Fibroblast of upper back skin (primary cell): ENCODE measurements at places on chromosomes 12 and 14.
A peak's percentile ranks its signal among the peaks of the same experiment; 100 is the strongest.

- no peak for DNase-seq
Measured at GRCh38 chr12:24396224-24396623, 446.8 kb upstream of the SOX5 start.

- no peak for DNase-seq
Measured at GRCh38 chr12:8946733-8947132, 2.7 kb downstream of the M6PR start.

GRCh38 chr14:53360829-53361228 is 207.7 kb upstream of the DDHD1 start:
- DNase-seq = no peak

DNA sequence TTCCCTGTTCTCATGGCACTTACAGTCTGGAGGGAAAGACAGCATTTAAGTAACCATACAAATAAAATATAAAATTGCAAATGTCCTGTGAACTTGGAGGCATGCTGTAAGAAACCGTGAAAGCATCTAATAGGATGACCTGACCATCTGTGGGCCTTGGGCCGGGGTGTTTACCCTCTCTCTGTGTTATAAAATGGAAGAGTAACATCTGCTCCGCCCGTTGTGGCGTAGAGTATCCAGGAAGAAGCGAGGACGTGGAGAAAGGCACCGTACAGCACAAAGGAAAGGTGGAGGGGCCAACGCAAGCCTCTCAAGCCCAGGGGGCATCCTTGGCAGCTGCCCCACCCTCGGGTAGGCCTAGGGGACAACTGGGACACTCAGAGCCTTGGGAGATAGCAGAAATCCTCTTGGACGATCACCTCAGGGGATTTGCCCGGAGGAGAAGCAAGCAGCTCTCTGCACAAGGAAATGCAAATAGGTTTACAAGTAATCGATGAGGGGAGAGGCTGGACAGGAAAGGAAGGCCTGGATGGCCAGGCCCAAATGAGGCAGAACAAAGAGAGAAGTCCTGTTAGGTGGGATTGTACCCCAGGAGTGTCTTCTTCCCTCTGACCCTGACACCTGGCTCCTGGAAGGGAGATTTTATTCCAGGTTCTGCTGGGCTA is 26.2 kb downstream of the VSX2 start:
- DNase-seq = no peak

- DNase-seq = no peak
Measured at GRCh38 chr12:21330682-21331253, 3.9 kb downstream of the SLCO1A2 start.

DNA sequence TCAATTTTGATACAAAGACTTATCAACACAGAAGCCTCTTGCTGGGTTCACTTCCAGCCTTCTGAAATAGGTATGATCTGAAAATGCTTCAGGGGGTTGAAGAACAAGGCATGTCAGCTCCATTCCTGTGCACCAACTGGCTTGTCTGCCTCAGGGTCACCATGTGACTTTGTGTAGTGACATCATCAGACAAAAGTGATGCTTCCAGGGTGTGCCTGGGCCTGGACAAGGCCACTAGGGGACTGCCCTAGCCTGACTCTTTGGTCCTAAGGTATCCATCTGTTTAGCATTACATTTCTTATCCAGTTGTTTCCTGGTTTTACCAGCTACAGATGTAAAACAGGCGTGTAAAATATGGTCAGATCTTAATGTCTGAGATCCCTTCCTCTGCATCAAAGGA is 155.6 kb downstream of the CAND1 start:
- DNase-seq = no peak

GRCh38 chr14:74429991-74430390 is 4.0 kb upstream of the SYNDIG1L start:
- DNase-seq = no peak

- no peak for DNase-seq
Measured at GRCh38 chr12:32170437-32170998, 63.9 kb downstream of the BICD1 start.

GRCh38 chr12:65963862-65964240 is 139.6 kb downstream of the HMGA2 start:
- DNase-seq = no peak

DNA sequence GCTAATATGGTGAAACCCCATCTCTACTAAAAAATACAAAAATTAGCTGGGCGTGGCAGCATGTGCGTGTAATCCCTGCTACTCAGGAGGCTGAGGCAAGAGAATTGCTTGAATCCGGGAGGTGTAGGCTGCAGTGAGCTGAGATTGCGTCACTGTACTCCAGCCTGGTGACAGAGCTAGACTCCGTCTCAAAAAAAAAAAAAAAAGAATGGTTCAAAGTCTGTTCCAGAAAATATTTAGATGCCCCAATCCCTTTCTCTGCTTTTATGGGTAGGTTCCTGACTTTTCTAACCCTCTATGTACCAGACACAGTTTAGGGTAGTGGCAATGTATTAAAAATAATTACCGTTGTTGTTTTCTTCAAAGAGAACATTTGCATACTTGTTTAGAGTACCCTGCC is 161.4 kb downstream of the STXBP6 start:
- DNase-seq = no peak

DNA sequence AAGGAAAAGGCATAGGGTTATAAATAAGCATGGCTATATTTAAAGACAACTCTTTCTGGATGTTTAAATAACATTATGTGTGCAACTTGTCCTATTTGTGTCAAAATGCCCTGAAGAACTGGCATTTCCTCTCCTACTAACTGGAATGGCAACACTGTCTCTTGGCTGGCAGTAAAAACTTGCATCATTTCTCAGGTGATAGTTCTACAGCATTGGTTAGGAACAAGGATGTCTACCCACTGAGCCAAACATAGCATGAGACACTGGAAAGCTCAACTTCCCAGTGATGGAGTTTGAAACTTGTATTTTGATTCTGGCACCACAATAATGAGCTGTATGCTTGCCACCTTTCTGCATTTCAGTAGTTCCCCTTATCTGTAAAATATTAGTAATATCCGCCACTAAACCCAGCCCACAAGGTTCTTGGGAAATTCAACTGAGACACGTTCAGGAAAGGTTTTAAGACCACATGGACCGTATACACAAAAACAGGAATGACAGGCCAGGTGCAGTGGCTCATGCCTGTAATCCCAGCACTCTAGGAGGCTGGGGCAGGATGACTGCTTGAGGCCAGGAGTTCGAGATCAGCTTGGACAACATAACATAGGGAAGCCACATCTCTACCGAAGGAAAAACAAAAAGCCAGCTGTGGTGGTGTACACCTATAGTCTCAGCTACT is 5.1 kb downstream of the SLC38A2 start:
- DNase-seq = no peak

- no peak for DNase-seq
Measured at GRCh38 chr14:90000935-90001334, 45.2 kb downstream of the TDP1 start.

DNA sequence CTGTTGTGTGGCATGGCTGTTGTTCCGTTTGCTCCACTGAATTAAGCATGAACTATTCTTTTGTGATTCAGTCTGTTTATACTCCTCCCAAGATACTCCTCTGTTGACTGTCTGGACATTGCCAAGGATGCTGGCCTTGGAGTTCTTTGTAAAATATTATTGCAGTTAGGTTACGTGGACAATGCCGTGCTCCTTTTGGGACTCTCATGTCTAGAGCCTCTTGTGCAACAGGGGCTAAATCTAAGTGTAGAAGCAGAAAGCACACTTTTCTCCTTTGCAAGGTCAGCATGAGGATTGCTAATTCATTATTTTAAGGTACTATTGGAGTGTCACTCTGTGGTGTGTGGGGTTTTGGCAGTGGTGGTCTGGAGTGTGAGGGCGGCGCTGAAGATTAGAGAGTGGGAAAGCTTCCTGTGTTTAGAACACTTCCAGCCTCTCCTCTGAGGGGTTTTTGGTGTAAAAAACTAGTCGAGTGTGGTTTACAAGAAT is 125.4 kb downstream of the SAMD4A start:
- DNase-seq = peak; percentile 40

DNA sequence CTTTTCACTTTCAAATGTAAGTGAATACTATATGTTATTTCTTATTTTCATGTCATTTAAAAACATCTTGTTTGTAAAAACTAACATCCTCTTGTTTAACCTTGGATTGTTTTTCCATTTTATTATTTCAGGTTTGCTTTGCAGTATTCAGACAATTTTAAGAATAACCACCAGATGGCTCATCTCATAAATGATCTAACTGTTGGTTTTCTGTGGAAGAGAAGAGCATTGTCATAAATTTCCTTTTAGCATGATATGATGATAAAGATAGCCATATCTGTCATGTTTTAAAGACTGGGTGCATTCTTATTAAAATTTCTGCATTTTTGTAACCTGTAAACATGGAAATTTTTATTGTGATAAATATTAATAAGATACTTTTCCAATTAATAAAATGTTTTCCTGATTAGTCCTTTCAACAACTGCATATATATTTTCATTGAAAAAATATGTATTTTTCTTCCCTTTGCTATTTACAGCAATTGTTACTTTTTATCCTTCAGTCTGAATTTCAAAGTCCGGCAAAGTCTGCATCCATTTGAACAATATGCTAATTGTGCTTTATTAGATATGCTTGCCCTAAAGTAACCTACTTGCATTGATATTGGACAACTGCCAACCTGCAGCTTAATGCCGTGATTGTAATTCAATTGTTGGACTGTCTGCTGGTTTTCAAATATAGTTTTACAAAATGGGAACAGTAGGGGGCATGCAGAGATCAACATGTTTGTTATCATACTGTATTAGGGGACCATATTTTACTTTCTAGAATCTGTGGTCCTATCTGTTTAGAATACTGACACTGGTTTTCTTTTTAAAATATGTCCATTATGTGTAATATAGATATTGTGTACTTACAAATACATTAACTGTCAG is 163.4 kb downstream of the GARIN6 start:
- peak; percentile 10 for DNase-seq

GRCh38 chr14:20603813-20604690 is 12.9 kb upstream of the RNASE12 start:
- no peak for DNase-seq

DNA sequence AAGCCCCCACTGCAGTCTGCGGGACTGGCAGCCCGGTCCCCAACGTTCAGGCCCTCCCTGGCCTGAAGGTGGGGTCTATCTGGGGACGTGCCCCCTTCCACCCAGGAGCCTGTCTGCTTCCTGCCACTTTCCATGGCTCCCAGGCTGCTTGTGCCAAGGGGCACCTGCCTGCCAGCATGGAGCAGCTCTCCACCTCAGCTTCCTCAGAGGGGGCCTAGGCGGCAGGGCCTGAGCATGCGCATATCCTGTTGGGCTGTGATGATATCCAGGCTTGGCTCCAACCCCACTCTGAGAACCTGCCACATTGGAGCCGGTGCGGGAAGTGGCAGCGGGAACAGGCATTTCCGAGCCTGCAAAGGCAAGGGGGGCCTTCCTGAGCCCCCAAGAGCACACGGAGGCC is 57.4 kb downstream of the FUT8 start:
- DNase-seq = no peak

- DNase-seq = no peak
Measured at GRCh38 chr14:100592972-100593371, 5.8 kb upstream of the BEGAIN start.

DNA sequence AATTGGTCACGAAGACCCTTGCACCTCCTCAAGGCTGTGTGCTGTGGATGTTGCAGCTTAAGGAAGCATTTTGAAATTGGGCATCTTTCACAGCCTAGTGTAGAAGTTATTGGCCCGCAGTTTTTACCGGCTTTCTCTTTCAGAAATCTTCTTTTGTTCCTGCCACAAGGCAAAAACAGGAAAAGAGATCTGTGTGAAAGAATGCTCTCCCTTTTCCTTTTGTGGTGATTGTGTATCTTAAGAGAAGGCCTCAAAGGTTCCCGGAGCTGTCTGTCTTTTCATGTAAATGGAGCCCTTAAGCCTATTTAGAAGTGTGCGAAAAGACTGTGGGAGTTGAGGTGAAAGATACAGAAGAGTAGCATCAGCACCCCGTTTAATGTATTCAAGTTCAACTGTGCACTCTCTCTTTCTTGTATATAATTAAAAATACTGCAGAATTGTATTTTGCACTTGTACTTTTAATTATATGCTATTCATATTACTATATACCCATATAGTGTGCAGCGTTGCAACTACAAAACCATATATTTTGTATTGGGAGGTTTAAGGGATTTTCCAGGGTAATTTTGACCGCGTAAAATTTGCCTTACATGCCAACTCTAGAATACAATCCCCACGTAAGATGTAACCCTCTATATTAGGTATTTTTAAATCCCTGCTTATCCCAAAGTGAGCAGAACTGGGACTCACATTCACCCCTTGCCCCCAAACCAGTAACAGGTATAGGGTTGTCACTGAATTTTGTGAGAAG is 441.7 kb downstream of the RAD51B start:
- DNase-seq = no peak

DNA sequence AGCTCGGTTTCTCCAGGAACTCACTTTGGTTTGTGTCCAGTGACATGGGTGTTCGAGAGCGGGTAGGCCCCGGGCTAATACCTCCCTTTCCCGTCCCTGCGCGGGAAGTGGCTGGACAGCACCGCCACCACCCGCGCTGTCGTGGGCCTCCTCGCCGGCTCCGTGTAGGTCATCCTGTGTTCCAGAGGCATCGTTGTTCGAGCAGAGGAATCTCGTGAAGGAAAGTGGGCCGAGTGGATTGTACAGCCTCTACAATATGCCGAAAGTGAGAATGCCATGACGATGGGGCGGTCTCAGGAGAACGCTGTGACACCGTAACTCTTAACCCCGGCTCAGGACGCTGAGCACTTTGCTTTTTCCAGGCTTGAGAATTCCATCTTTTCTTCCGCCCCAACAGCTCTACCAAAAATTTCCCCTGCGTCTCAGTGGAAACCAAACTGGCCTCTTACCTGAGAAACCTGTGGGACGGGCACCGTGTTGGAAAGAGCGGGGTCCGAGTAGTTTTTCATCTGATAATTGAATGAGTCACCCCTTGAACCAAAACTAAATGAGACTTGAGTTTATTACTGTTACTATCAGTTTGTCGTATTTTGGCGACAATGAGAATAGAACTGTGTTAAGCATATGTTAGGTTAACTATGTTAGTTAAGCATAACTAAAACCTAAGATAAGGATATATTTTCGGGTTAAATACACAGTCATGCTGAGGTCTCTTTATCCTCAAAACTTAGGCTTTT is 510 bp downstream of the EIF2S1 start:
- DNase-seq = no peak

DNA sequence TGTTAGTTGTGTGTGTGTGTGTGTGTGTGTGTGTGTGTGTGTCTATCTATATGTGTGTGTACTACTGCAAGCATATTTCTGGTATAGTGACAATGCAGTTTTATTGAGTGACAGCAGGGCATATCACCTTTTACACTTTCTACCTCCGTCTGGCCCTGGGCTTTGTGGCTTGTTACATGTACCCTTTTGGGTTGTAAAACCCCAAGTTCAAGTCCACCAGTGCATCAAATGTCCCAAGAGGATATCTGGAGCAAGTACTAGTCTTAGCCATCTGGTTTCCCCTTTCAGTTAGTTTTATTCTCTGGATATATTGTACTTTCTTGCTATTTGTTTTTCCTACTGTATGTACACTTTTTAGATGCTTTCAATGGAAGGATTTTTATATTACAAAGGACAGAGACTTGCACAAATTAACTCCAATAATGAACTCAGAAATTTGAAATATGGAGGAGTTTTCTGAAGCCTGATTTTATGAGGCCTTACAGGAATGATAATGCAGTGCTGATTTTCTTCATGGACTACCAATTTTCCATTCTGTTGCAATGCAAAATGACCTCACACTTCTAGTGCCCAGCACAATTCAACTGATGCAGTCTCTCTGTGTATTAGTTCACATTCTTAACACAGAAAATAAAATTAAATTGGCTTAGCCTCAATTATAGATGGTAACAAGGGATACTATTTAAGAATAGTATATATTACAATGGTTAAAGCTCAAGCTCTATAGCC is 29.1 kb downstream of the SLC16A7 start:
- no peak for DNase-seq

- DNase-seq = no peak
Measured at GRCh38 chr12:131128556-131128955, 174.8 kb downstream of the ADGRD1 start.

GRCh38 chr14:32430326-32430725 is 101.2 kb downstream of the AKAP6 start:
- DNase-seq = peak; percentile 49
